RWPE2 (cell line): ENCODE measurements at places on chromosomes 11 and 22.

GRCh38 chr11:14783788-14784187, 108.2 kb downstream of the CYP2R1 start:
- no peaks in the 10 kb centered on the region for H3K4me1 ChIP-seq
- no peak overlapping the region for H3K4me3 ChIP-seq
- H3K36me3 ChIP-seq: no peaks in the 10 kb centered on the region
- H3K27me3 ChIP-seq: peaks cover 4% of the 10 kb centered on the region
- H3K27ac ChIP-seq: no peak overlapping the region

DNA sequence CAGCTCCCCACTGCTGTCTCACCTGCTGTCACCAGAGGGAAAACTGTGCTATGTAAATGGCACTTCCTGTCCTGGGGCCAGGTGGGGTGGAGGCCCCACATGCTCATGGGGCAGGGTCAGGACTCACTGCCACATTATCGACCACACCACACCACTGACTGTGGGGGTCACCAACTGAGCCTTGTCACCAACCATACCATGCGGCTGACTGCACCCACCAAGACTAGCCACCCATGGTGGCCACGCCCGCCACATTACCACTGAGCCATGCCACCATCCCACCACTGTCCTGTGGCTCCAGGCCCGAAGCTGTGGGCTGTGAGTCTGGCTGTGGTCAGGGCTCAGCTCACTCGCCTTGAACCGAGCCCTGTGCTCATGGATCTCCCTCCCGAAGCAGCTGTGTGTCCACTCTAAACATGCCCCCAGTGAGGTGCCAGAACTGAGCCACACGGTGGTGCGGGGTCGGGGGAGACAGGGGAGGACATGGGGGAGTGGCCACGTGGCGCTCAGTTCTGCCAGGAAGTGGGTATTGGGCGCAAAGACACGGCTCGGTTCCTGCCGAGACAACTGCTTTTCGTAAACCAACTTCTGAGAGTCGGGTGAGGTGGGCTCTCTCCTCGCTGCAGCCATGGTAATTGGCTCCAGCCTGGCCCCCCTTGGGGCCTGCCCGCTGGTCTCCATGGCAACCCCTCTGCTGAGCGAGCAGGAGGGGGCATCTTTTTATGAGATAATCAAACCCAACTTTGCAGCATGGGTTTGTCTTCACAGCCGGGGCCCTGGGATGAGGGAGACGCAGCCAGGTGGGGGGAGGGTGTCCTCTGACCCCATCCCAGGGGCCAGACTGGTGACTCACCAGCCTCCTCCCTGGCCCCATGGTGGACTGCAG, 23.2 kb downstream of the RTN4R start:
- no peak for DNase-seq
- peaks cover 9% of the 10 kb centered on the region; the same call in 1 of the 2 replicates for H3K36me3 ChIP-seq
- no peak overlapping the region for H3K27ac ChIP-seq
- no peak overlapping the region for H3K4me3 ChIP-seq
- H3K27me3 ChIP-seq: no peaks in the 10 kb centered on the region

DNA sequence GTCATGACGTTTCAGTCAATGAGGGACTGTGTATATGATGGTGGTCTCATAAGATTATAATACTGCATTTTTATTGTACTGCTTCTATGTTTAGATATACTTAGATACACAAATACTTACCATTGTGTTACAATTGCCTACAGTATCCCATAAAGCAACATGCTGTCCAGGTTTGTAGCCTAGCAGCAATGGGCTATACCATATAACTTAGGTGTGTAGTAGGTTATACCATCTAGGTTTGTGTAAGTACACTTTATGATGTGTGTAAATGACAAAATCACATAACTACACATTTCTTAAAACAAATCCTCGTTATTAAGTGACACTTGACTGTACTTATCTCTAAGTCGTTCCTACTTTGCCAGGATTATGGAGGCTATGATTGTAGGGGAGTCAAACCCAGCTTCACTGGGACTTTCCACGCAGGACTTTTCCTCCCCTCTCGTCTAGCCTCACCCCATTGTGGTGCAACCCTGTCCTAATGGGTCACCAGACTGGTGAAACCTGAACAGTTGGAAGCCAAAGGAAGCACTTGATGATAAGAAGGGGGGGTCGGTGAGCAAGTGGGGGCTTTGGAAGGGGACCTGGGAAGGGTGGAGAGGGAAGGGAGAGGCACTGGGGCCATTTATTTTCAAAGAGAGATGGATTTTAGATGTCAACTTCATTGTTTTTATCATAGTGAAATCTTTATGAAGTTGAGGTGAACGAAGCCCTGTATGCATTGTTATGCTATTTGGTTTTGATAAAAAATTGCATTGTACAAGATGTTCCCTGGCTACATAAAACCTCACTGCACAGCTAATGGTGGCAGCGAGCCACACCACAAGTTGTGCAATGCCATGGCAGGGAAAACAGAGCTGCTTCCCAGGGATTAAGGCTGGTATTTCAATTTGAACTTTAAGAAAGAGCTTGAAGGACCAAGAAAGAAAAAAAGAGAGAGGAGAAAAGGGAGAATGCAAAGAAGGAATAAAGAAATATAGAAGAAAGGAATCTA, 129.1 kb downstream of the EHF start:
- peaks cover 18% of the 10 kb centered on the region for H3K4me1 ChIP-seq
- H3K27me3 ChIP-seq: no peaks in the 10 kb centered on the region
- peak overlapping the region; percentile 78 for H3K27ac ChIP-seq
- no peak overlapping the region for H3K4me3 ChIP-seq
- H3K36me3 ChIP-seq: no peaks in the 10 kb centered on the region

DNA sequence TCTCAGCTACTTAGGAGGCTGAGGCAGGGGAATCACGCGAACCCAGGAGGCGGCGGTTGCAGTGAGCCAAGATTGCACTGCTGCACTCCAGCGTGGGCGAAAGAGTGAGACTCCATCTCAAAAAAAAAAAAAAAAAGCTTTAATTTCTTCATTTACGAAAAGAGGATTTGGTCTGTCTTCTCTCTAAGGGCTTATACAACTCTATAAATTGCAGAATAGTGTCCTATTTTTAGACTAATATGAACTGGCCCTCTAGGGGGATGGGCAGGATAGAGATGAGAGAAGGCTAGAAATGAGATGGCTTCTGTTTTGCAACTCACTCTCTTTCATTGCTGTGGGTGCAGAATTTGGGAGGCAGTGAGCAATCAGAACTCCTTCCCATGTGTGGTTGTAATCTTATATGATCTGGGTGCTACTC, 11.3 kb downstream of the MAML2 start:
- DNase-seq: no peak
- H3K27me3 ChIP-seq: no peaks in the 10 kb centered on the region
- H3K36me3 ChIP-seq: no peaks in the 10 kb centered on the region
- H3K4me1 ChIP-seq: peaks cover 19% of the 10 kb centered on the region
- no peak overlapping the region for H3K27ac ChIP-seq

DNA sequence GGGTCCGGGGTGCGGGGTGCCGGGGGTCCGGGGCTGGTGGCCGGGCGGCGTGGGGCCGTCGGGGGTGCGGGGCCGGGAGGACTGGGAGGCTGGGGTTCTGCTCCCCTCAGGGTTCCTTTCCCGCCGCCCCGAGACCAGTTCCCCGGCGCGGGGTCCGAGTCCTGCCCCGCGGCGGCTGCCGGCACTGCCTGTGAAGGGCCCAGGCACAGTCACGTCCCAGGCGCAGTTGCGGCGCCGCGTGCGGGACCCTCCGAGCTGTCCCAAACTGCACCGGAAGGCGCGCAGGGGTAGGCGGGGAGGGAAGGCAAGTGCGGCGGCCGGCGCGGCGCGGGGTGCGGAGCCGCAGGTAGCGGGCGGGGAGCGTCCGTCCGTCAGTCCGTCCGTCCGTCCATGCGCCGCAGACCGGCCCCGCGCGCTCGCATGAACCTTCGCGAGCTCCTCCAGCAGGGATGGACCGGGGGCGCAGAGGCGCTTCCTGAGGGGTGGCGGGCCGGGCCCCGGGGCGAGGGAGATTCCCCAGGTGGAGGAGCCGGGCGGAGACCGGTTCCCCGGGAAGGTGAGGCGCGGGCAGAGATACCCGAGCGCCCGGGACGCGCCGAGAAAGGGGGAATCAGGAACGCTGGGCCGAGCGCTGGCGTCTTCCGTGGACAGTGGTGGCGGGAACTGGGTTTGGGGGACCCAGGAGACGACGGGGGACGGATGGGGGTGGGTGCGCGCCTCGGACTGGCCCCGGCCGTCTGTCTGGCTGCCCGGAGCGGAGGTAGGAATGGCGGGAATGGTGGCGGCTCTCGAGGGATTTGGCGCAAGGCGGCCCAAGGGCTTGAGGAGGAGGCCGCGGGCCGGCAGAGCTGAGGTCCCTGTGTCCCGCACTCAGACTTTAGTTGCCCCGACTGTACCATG, 3.1 kb upstream of the ADORA2A start:
- peaks cover 16% of the 10 kb centered on the region for H3K27me3 ChIP-seq
- H3K4me1 ChIP-seq: peaks cover under 1% of the 10 kb centered on the region
- no peaks in the 10 kb centered on the region for H3K36me3 ChIP-seq
- peak overlapping the region; percentile 41 for H3K4me3 ChIP-seq
- H3K27ac ChIP-seq: no peak overlapping the region
- DNase-seq: no peak

GRCh38 chr11:78350646-78351165, 66.9 kb downstream of the GAB2 start:
- H3K27me3 ChIP-seq: no peaks in the 10 kb centered on the region
- no peak overlapping the region for H3K27ac ChIP-seq
- no peaks in the 10 kb centered on the region for H3K4me1 ChIP-seq
- no peak overlapping the region for H3K4me3 ChIP-seq

DNA sequence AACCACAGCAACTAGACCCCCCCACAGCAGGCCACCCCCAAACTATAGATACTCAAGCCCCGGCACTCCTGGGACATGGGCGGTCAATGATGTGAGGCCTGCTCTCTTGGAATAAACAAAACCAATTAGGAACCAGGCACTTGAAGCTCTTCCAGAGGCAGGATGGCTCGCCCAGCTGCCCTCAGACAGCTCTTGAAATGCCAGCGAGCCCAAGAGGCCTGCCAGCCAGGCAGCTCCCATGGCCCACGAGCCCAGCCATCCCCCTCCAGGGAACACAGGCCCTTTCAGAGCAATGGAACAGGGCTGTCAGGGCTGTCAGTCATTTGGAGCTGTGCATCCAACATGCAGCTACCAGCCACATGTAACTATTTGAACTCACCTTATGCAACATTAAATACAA, 34.0 kb upstream of the TFIP11 start:
- H3K36me3 ChIP-seq: 0 out of 2 replicates have a peak, but pooled peaks cover 5% of the 10 kb centered on the region
- H3K27me3 ChIP-seq: no peaks in the 10 kb centered on the region
- H3K27ac ChIP-seq: no peak overlapping the region
- no peak overlapping the region for H3K4me3 ChIP-seq
- no peak for DNase-seq

DNA sequence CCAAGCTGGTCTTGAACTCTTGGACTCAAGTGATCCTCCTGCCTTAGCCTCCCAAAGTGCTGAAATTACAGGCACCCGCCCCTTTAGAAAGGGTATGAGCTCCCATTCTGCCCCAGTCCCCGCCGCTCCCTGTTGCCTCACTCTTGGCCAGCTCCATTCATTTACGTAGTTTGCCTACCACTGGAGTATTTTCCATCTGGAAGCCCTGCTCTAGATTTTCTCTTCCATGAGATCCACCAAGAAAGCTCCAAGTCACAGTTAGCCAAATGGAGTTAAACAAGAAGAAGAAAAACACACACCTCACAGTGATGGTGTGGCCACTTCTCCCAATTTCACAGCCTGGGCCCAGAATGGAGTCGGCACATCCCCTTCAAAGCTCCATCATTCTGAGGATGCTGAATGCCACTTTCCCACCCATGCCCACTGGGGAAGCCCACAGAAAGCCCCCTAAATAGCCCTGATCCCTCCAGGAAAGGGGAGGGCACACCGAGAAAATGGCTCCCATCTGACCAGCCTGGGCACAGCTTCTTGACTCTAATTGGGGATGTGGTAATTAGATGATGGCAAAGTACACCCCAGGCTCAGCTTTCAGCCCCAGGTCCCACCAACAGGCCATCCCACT, 381.2 kb downstream of the MN1 start:
- no peaks in the 10 kb centered on the region for H3K36me3 ChIP-seq
- H3K27me3 ChIP-seq: no peaks in the 10 kb centered on the region
- peak overlapping the region; percentile 81 for H3K27ac ChIP-seq
- DNase-seq: no peak
- peaks cover 26% of the 10 kb centered on the region for H3K4me1 ChIP-seq

GRCh38 chr11:118491041-118491440, 36.2 kb upstream of the TTC36 start:
- no peak overlapping the region for H3K4me3 ChIP-seq
- no peaks in the 10 kb centered on the region for H3K27me3 ChIP-seq
- no peaks in the 10 kb centered on the region for H3K4me1 ChIP-seq
- no peak for DNase-seq
- no peak overlapping the region for H3K27ac ChIP-seq

- no peak overlapping the region for H3K27ac ChIP-seq
- no peaks in the 10 kb centered on the region for H3K36me3 ChIP-seq
- H3K27me3 ChIP-seq: no peaks in the 10 kb centered on the region
- H3K4me1 ChIP-seq: peaks cover 13% of the 10 kb centered on the region
- no peak for DNase-seq
These were observed 1.7 kb upstream of the LRRC74B start for GRCh38 chr22:21043860-21044535.

DNA sequence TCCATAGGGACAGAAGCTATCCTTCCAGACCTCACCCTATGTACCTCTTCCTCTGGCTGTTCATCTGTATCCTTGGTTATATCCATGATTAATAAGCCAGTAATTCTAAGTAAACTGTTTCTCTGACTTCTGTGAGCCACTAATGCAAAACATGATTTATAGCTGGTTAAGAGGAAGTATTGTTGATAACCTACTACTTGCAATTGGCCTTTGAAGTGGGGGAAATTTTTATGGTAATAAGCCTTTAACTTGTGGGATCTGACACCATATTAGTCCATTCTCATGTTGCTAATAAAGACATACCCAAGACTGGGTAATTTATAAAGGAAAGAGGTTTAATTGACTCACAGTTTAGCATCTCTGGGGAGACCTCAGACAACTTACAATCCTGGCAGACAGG, 21.9 kb downstream of the CASP12 start:
- no peaks in the 10 kb centered on the region for H3K36me3 ChIP-seq
- H3K27ac ChIP-seq: no peak overlapping the region
- H3K4me3 ChIP-seq: no peak overlapping the region
- H3K27me3 ChIP-seq: no peaks in the 10 kb centered on the region
- DNase-seq: no peak
- H3K4me1 ChIP-seq: no peaks in the 10 kb centered on the region

DNA sequence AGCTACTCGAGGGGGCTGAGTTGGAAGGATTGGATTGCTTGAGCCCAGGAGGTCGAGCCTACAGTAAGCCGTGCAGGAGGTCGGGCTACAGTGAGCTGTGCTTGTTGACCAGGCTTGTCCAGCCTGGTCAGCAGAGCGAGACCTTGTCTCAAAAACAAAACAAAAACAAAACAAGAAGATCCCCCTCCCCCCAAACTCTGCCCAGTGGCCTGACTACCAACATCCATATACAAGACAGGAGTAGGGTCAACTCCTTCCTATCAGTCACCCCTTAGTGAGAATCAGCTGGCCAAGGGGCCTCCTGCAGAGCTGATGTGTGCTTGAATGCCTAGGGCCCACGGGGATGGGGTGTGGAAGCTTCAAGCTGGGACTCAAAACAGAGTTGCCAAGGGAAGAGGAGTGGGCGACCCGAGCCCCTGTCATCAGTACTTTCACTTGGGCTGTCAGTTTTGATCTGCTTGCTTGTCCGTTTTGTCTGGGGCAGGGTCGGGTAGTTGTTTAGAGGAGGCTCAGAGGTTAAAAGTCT, 942 bp upstream of the TSPAN18 start:
- peaks cover 5% of the 10 kb centered on the region for H3K4me1 ChIP-seq
- H3K27me3 ChIP-seq: no peaks in the 10 kb centered on the region
- H3K36me3 ChIP-seq: no peaks in the 10 kb centered on the region
- no peak overlapping the region for H3K27ac ChIP-seq
- no peak overlapping the region for H3K4me3 ChIP-seq
